ENCODE measurements at places on chromosomes 12 and 14.

DNA sequence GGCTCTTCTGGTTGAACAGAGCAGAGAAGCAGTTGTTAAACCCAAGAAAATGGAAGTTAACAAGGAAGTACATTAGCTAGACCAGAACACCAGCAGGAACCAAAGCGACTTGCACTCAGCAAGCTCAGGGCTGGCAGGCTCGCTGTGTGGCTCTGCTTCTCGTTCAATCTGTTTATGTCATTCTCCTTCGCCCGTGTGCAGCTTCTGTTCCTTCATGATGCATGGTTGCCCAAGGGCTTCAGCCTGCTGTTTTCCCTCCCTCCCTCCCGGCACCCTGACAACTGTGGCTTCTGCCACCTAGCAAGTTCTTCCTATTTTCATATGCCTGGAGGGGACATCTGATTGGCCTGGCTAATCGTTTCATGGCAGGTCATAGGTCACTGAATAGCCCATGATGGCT is 25.3 kb downstream of the PIGH start:
- DNase-seq = no peak

DNA sequence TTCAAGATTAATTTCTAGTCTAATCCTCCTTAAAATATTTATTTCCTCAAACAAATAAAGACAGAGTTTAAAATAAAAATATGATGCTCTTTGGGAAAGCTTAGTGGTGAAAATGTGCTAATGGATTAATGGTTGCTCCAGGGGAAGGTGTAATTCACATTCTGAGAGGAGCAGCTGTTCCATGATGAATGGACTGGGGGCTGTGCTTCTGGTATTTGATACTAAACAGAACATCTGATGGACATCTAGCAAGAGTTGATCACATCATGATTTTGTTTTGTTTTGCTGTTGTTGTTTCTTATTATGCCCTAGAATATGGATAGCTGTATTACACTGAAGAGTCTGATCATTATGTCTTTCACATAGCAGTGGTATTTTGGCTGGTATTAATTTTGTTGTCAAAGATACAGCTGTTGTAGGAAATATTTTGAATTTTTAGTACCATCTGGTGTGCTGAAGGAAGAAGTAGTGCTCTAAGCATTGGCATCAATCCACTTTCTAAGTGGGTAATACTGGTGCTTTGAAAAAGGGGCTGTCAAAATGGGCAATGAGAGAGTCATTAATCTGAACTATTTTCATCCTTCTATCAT is 296.4 kb downstream of the ADAMTS20 start:
- DNase-seq = no peak

DNA sequence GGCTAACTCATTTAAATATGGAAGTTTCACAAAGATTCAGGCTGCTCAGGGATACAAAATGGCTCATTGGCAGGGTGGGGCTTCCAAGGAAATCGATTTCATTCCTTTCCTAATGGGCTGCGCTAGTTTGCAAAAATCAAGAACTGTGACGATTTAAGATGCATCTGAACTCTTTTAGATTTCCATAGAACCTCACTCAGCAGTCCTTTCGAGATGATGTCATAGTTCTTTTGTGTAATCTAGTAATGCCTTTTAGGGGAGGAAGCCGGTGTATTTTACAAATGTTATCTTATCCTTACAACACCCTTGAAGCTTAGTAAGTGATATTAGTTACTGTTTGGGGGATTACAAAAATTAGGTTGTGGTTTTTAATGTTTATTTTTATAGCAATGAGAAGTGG is 239.8 kb downstream of the RGS6 start:
- no peak for DNase-seq

DNA sequence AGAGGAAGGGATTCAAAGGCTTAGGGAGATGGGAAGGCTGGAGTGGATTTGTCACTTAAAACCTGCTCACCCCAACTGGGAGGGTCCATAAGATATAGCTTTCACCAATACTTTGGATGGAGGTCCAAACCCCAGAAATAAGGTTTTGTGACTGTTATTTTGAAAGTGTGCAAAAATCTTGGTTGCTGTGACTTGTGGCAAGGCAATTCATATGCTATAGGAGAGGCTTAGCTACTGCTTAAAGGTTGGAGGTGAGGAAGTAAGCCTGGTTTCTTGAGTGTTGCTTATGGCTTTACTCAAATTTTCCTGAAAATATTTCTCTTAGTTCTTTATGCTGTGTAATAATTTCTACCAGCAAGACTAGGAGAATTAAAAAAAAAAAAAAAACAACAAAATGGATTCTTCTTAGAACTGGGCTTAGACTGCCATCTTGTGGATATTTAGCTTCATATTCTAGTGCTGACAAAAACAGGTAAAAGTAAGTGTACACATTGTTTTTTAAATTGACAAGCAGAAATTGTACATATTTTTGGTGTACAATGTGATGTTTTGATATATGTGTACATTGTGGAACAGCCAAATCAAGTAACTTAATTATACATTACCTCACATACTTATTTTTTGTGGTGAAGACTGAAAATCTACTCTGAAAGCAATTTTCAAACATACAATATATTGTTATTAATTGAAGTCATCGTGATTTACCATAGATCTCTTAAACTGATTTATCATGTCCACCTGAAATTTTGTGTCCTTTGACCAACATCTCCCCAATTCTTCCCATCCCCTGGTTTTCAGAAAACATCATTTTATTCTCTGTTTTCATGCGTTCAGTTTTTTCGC is 23.0 kb downstream of the PDE6H start:
- DNase-seq = no peak

GRCh38 chr14:71130491-71131179 is 223.4 kb downstream of the PCNX1 start:
- no peak for DNase-seq

DNA sequence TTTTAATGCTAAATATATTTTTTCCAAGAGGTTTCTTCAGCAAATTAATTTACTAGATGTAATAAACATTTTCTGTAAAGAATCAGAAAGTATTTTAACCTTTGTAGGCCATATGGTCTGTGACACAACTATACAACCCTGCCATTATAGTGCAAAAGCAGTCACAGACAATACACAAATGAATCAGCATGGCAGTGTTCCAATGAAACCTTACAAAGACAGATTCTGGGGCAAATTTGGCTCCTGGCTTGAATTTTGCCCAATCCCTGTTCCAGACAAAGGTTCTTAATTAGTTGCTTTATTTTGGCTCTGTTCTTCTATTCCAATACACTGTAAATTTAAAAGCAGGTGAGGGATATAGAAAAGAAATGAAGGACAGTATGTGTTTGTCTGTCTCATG is 352.5 kb downstream of the C12orf50 start:
- no peak for DNase-seq

DNA sequence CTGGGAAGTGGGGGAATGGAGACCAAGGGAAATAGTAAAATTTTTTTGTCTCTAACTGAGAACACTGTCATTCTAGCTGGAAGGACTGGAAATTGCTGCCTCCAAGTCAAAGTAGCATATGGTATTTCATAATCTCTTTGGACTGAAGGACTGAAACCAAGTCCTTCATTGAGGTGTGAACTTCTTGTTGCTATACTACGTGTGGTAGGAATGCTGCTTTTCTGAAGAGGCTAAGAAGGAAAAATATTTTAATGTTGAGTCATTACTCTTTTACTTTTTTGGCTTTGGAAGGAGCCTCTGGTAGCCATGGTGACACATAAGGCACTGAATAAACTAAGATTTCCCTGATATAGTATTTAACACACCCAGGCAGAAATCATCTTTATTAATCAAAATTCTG is 465.4 kb downstream of the NPAS3 start:
- DNase-seq = no peak

GRCh38 chr14:68921049-68921448 is 58.1 kb downstream of the ACTN1 start:
- DNase-seq = no peak

- DNase-seq = no peak
Measured at GRCh38 chr12:37672655-37673260, 643.8 kb upstream of the ALG10B start.

DNA sequence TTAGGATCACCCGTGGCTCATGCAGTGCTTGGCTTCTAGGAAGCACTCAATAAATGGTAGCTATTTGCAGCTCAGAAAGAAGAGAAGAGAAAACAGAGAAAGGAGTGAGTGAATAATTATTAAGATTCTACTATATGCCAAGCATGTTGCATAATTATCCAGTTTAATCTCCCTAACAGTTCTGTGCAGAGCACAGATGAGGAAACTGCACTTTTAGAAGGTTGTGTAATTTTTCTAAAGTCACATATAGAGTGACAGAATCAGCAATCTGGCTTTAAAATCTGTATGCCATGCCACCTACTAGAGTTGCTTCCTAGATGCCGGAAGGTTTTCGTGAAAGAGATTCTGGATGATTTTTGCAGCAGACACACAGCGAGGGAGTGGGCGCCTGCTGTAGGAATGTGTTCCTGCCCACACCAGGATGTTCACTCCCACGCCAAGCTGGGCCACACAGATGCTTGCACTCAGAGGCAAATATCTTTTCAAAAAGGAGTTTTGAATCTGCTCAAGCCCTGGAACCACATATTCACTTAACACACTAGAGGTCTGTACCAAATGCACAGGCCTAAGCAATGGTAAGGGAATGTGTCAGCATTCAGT is 50.2 kb upstream of the SMCO2 start:
- no peak for DNase-seq

DNA sequence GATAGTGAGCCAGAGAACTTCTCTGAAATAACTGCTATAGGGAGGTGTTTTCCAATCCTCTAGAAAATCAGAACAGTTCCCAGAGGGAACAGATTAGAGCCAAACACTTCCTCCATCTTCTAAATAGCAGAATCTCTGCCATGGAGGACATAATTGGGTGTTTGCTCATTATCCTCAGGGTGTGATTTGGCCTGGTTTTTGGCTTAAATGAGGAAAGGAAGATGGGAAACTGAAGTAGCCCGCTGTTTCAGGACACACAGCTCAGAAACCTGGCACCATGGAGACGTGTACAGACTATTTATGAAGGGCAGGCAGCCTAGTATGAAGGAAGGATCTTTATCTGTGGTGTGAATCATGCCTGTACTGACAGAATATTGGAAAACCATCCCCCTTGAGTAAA is 231.7 kb upstream of the PRKD1 start:
- DNase-seq = no peak

DNA sequence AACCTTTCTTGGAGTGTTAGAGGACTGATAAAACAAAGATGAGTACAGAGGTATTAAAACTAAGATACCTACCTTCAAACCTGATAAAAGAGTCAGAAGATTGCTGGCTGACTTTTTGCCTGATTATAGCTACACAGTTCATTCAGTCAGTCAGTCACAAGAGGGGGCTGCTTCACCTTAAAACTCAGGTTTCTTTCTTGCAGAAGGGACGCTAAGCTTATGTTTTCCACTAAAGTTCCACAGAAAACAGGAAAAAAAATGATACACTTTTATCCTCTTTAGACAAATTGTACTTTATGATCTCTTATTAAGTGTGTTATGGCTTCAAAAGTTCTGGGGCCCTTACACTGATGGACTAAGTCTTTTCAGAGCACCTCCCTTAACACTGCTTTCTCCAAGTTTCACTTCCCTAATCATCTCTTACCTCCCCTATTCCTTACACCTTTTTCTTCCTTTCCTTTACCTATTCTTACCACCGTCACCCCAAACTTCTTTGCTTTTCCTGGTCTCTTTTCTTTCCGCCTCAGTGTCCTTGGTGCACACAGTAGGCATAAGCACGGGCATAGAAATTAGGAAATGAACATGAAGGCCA is 448.7 kb upstream of the OR4E1 start:
- no peak for DNase-seq

DNA sequence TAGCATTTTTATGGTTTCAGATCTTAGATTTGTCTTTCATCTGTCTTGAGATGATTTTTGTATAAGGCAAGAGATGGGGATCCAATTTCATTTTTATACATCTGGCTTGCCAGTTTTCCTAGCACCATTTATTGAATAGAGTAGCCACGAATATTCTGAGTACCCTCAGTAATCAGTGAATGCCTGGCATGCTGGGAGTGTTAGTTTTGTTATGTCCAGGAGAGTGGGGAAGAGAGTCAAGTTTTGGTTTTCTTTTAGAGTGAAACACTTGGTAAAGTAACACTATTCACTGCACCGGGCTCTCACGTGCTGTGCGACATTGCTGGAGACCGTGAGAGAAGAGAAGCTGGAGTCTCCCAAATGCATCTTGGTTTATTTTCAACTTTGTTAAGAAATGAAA is 31.3 kb downstream of the DERA start:
- no peak for DNase-seq

GRCh38 chr12:119609358-119609757 is 15.8 kb downstream of the TMEM233 start:
- DNase-seq = no peak

DNA sequence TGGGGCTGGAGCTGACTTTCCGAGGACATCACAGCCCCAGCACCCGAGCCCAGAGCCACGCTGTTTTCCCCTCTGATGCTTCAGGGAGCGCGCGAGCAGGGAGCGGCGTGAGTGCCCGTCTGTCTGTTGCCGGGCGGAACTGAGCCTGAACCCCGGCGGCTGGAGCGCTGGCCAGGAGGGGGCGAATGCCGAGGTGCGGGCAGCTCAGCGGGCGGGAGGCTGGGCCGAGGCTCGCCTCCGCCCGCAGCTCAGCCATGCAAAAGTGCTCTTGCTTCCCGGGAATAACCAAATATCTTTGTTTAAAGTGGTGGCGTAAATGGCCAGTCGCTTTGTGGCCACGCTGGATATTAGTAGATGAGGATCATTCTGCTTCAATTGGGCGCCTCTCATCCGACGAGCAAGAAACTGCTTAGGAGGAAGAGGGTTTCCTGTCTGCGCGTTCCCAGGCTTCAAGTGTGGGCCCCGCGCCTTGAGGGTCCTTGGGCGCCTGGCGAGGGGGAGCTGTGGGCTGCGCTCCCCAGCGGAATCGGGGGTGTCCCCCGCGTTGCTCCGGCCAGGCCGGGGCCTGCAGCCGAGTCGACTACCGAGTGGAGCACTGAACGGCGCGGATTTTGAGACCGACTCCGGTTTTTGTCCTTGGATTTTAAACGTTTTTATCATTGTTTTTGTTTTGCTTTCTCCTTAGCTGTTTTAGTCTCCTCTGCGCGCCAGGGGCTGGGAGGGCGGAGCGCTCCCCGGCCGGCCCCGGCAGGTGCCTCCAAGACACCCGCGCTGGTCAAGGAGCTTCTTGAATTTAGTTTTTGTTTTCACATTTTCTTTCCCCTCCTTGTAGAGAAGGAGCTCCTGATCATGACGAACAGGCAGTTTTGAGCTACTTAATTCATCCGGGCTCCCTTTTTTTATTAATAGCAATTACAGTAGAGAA is 831 bp upstream of the NKX2-1 start:
- DNase-seq = no peak

GRCh38 chr12:4134448-4135263 is 138.9 kb upstream of the CCND2 start:
- no peak for DNase-seq

- DNase-seq = no peak
Measured at GRCh38 chr14:50762931-50763300, 68.0 kb downstream of the NIN start.

- no peak for DNase-seq
Measured at GRCh38 chr12:57614178-57614947, 3.1 kb downstream of the ARHGEF25 start.

GRCh38 chr12:50621399-50622300 is 116.9 kb downstream of the DIP2B start:
- no peak for DNase-seq

GRCh38 chr12:71994715-71995114 is 56.1 kb downstream of the TPH2 start:
- DNase-seq = no peak
